ENCODE measurements at places on chromosomes 13 and 19.

GRCh38 chr19:30556230-30556711 lies 184.1 kb downstream of the ZNF536 start:
- no peak for DNase-seq

GRCh38 chr13:44380404-44381165 lies 7.0 kb downstream of the SERP2 start:
- no peak for DNase-seq

GRCh38 chr13:78976696-78977095 lies 317.7 kb upstream of the OBI1 start:
- no peak for DNase-seq

DNA sequence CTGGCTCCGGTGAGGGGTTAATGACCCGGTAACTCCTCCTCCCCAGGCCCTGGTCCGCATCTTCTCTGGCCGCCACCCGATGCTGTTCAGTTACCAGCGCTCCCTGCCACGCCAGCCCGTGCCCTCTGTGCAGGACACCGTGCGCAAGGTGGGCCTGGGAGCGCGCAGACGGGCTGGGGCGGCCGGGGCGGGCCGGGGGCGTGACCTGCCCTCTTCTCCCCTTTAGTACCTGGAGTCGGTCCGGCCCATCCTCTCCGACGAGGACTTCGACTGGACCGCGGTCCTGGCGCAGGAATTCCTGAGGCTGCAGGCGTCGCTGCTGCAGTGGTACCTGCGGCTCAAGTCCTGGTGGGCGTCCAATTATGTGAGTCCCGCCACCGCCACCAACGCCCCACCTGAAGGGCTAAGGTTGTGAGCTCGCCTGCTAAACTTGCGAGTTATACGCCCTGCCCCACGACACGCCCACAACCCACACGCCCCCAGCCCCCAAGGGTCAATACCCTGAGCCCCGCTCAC lies 10.4 kb downstream of the CPT1C start:
- no peak for DNase-seq

DNA sequence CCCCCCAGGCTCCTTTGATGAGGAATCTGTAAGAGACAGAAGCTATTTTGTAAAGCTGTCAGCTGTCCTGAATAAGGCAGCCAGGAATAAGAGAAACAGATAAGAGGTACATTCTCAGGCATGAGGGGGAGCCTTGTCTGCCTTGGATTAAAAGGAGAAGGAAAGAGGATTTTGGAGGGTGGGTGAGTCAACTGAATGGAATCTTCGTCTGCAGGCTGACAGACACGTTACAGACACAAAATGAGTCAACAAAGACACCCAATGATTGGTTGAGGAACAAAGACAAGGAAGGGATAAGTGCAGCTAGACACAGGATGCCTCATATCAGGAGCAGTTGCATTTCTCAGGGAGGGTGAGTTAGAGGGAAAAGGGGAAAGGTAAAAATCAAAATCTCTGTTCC lies 162.5 kb downstream of the OLFM4 start:
- DNase-seq: no peak

- peak; percentile 72 for DNase-seq
Observed at GRCh38 chr13:109781384-109782065, 4.9 kb downstream of the IRS2 start.

DNA sequence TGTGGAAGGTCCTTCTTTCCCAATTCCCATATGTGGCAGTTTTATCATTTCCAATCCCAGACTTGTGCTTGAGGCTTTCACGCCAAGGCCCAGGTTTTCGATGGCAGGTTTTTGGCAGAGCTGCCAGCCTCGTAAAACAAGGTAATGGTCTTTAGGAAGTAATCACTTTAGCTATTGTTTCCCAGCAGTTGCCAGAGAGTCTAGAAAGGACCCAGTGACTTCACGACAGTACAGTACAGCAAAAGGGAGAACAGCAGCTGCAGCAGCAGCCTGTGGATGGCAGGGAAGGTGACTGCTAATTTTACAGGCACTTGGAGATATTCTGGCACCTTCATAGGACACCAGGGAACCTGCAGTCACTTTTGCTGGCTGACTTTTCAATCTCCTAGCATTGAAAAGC lies 291.6 kb upstream of the MAB21L1 start:
- DNase-seq: no peak

- DNase-seq: no peak
Observed at GRCh38 chr19:5003781-5004180, 34.9 kb downstream of the KDM4B start.
